ENCODE measurements at places on chromosomes 5 and 9.

- ATAC-seq, result no peak
These were observed 182.1 kb upstream of the TRIM32 start for GRCh38 chr9:116504893-116505480.

- no peak for ATAC-seq
These were observed 190.1 kb upstream of the ZNF608 start for GRCh38 chr5:124936626-124936933.

DNA sequence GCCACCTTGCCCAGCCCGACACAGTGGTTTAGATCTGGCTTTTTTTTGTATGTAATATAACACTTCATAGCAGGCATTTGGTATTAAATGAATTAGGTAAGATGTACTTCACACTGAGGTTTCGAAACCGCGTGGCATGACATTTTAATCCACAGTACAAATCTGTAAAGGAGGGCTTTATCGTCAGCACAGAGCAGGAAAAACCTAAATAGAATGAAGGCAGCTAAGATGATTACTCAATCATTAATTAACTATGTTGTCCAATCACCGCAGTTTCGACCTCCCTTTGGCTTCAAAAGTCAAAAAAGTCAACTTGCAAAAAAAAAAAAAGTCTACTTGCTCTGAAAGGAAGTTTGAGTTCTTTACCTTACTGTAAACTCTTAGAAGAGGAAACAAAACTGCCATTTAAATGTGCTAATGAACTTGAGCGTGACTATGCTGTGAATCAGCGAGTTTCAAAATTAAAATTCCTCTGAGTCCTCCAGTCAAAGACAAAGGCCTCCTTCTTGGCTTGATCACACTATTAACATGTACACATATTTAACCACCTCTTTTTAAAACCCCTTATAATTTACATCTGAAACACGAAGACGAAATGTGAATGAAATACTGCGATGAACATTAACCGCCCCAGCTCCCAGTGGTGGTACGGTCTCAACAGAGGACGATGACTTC, 698 bp upstream of the SEC24A start:
- ATAC-seq, result peak; percentile 75

GRCh38 chr9:84668196-84669012, 1.1 kb upstream of the NTRK2 start:
- ATAC-seq, result peak; percentile 76

DNA sequence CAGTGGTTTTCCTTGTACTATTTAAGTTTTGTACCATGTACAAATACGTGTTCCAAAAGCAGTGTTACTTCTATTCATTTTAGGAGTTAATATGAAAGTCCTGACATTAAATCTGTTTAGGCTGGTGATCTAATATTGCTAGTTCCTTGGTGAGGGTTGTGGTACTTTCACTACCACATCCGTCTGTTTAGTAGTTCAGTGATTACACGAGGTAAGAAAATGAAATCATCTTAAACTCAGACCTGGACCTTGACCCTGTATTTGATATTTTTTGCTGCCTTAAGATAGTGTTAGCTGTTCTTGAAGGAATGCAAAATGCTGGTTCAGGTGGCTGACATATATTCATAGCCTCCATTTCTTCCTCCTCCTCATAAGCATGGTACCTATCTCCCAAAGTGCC, 50.3 kb downstream of the MTAP start:
- ATAC-seq, result peak; percentile 95

GRCh38 chr9:83665580-83666200, 42.1 kb downstream of the UBQLN1 start:
- no peak for ATAC-seq
